ENCODE measurements at places on chromosomes 4 and X.

DNA sequence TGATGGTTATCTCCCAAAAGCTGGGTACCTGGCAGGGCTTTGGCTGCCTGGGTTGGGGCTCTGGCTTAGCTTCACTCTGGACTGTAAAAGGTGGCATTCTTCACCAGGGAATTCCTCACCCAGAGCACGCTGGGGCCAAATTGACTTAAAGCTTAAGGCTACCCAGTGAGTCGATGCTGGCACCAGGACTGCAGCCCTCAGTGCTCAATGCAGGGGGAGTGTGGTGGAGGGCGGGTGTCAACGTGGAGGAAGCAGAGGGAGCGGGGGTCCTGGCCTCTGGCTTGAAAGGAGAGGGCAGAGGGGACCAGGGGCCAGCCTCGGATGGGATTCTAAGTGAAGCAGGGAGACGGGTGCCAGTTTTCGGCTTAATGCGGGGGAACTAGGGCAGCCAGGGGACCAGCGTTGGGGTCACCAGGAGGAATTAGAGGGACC is 446 bp upstream of the FAM50A start:
- no peak for DNase-seq

- peak; percentile 48 for DNase-seq
Observed at GRCh38 chr4:47662975-47663374, 174.9 kb downstream of the CORIN start.

- no peak for DNase-seq
Observed at GRCh38 chr4:3853388-3854035, 87.3 kb downstream of the ADRA2C start.

GRCh38 chr4:185437809-185438208 is 12.0 kb upstream of the UFSP2 start:
- no peak for DNase-seq

- DNase-seq = no peak
Observed at GRCh38 chr4:102736636-102737549, 23.9 kb downstream of the MANBA start.

GRCh38 chrX:12894074-12895030 is 12.1 kb upstream of the TLR8 start:
- peak; percentile 27 for DNase-seq

DNA sequence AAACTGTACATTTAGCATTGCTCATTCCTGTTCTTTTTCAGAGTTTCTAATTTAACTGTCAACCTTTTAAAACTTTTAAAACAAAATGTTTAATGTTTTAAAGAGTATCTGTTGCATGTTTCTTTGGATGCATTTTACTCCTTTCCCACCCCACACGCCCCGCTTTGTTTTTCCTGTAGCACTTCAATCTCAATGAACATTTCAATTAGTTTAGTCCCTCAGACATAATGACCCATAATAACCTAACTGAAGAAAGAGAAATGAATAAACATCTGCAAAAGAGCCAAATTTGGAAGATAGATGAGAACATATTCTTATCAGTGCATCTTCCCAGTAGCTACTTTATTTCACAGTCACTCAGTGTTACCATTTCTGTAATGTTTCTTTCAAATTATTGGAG is 7.5 kb downstream of the PCDH10 start:
- no peak for DNase-seq

DNA sequence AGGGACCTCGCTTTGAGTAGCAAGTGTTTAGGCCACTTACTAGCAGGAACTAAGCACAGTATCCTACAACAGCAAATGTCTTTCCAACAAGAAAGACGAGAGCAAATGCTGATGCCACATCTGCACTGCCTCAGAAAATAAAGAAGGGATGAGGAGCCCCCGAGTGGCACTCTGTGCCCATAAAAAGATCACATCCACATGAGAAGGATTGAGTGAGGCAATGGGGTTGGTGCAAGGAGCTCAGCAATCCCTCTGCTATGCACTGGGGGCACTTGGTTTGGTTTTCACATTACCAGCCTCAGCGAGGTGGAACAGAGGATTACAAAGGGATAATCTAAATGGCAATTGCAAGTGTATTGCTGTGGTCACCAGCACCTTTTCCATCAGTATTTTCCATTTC is 252.8 kb upstream of the SLC7A11 start:
- DNase-seq = peak; percentile 11

DNA sequence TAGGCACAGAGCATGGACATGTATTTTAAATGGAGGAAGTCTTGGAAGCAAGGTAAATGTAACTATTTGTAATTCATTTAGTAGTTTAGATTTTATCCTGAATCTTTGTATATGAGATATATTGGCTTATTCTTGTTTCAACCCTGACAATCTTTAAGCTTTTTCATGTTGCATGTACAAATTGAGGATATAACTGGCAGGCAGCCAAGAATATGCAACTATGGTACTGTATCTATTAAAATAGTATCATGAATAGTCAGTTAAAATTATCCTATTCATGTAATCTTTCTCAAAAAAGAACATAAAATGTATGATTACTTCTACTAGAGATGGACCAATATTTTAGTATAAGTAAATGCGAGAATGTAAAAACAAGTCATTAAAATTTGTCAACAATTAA is 1141.5 kb downstream of the PCDH18 start:
- no peak for DNase-seq

GRCh38 chr4:71303850-71304249 is 35.0 kb upstream of the SLC4A4 start:
- no peak for DNase-seq

- no peak for DNase-seq
Observed at GRCh38 chr4:45518832-45519231, 605.0 kb downstream of the GABRG1 start.

DNA sequence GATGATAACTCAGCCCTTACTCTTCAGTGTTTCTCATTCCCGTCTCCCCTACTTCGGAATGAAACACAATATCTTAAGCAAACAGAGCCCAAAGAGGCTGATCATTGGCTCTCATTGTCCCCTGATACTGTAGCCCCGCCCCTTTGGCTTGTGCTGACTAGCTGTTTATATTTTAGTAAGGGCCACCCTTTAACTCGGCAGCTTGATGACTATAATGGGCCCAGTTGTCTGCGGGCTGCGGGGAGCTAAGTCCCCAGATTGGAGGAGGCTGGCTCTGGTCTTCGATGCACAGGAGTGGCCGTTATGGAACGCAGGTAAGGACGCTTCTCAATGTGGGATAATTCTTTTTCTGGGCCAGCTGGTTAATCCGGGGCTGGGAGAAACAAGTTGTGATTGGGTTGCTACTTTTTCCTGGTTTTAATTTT is at the start of gene TRIM2:
TRIM2 (plus strand) TSS at position 197 of the 425 bp plus-strand sequence; CDS start at position 285, 88 bp downstream.
- peak; percentile 59 for DNase-seq

DNA sequence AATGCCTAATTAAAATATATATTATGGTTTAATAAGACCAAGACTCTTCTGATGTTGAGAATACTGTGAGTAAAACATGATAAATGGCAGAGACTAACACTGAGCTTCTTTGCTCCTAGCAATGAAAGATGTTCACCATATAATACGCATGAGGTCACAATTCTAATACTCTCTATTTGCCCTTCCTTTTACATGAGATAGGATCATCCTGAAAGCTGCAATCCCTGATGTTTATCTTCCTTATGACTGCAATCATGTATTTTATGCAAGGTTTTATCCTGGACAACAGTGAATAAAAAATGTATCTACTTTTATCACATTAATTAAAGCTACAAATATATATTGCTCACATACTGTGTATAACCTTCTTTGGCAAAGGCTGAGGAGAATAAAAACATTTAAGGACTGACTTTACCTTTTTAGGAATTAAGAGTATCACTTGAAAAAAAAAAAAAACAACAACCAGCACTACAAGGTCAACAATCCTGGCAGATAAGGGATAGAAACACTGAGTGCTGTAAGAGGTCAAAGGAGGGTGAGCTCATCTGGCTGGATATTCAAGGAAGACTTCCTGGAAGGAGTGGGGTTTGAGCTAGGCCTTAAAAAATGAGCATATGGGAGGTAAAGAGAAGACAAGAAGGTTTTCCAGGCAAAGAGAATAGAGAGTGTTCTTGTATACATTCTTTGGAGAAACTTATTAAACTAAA is 99.9 kb downstream of the AREG start:
- DNase-seq = no peak

GRCh38 chr4:163269869-163270268 is 62.5 kb downstream of the NPY1R start:
- DNase-seq = peak; percentile 65

- peak; percentile 56 for DNase-seq
Observed at GRCh38 chr4:173752610-173753230, 222.7 kb upstream of the HAND2 start.

Measured in K562 (cell line).